ENCODE measurements at places on chromosomes 16 and 17.

GRCh38 chr17:956905-957304 lies 22.7 kb downstream of the NXN start:
- DNase-seq, result no peak

- DNase-seq, result no peak
These were observed 276.6 kb upstream of the TNRC6C start for GRCh38 chr17:77681861-77682260.

- DNase-seq, result no peak
These were observed 6.3 kb upstream of the TENT4B start for GRCh38 chr16:50146479-50147435.

- DNase-seq, result peak; percentile 54
These were observed 20.4 kb downstream of the GAS7 start for GRCh38 chr17:10177913-10178505.

DNA sequence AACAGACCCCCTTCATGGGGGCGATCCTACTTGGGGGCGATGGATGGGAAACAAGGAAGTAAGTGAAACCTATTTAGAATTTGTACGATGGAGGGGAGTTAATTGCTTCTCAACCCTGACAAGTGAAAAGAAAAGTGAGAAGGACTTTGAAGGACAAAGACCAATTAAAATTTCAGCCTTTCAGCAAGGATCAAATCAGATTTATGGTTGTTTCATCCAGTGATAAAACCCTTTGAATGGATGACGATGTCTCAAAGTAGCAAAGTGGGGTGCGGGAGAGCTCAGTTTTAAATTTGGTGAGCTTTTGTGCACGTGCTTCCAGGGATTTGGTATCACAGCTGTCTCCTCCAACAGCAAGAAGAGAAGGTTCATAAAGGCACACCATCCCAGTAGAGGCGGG lies 51.7 kb downstream of the CMIP start:
- DNase-seq, result no peak

DNA sequence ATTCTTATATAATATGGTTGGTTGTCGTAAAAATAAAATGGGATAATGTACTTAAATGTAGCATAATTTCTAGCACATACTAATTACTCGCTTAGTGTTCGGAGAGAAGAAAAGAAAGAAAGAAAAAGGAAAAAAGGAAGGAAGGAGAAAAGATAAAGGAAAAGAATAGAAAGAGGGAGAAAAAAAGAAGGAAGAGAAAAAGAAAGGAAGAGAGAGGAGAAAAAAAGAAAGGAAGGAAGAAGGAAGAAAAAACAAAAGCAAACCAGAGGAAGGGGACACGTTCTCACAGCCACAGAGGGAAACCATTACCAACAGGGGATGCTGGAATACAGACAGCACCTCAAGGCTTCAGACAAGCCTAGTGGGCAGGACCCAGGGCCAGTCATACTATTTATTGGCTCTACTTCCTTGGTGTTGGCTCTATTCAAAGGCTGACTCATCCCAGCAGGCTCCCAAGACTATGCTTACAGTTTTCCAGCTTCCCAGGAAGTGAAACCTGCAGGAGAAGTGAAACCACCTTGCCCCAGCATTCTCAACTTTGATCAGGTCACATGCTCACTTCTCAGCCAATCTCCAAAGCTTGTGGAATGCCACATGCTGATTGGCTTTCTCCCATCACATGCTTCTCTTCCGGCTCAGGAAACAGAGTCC lies 273.5 kb upstream of the IRX5 start:
- no peak for DNase-seq

GRCh38 chr17:28113269-28113668 lies 70.8 kb downstream of the NLK start:
- no peak for DNase-seq

- peak; percentile 81 for DNase-seq
These were observed at the start of gene DLX4 for GRCh38 chr17:49969134-49969759. DLX4 (plus strand) TSS chr17:49969190; CDS start chr17:49969469, 279 bp downstream.

All from H1 (cell line).